Ecto neural progenitor cell (in vitro differentiated cells): ENCODE measurements at places on chromosomes 13 and 19.

DNA sequence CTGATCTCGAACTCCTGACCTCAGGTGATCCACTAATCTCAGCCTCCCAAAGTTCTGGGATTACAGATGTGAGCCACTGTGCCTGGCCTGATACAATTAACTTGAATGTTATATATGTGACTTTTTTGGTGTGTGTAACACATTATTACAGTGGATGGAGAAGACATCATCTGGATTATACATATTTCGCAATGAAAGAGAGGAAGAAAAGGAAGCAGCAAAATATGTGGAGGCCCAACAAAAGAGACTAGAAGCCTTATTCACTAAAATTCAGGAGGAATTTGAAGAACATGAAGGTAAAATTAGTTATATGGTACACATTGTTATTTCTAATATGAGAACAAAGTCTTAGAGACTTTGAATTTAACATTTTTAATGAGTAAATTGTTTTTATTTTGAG, 55.5 kb downstream of the BRCA2 start:
- DNase-seq: no peak

GRCh38 chr19:12935071-12935470, 1.6 kb upstream of the FARSA start:
- DNase-seq: no peak

DNA sequence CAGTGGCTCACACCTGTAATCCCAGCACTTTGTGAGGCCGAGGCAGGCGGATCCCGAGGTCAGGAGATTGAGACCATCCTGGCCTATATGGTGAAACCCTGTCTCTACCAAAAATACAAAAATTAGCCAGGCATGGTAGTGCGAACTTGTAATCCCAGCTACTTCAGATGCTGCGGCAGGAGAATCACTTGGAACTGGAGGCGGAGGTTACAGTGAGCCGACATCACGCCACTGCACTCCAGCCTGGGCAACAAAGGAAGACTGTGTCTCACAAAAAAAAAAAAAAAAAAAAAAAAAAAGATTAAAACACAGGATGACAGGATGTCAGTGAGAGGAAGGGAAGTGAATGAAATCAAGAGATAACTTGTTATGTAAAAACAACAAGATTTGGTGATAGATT, 1158.5 kb downstream of the PCDH9 start:
- DNase-seq: no peak

DNA sequence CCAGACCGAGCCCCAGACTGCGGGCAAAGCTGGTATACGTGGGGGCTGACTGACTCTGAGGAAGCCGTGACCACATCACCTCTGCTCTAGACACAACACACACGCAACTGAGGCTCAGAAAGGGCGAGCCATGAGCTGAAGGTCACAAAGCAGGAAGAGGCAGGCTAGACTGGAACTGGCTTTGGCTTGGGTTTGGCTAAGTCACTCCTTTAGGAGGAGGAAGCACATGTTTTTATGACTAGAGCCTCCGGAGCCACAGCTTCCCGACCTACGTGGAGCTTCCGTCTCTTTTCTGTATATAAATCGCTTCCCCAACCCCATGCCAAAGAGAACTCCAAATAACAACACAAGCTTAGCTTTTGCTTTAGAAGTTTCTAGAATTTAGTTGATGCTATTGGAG, 48.0 kb downstream of the RFX2 start:
- peak; percentile 37 for DNase-seq

GRCh38 chr19:46546194-46546896, 50.7 kb upstream of the PNMA8B start:
- peak; percentile 67 for DNase-seq

- no peak for DNase-seq
Observed at GRCh38 chr13:48946163-48946562, 29.5 kb upstream of the FNDC3A start.

GRCh38 chr19:55443824-55444480, 852 bp upstream of the SHISA7 start:
- DNase-seq: no peak

DNA sequence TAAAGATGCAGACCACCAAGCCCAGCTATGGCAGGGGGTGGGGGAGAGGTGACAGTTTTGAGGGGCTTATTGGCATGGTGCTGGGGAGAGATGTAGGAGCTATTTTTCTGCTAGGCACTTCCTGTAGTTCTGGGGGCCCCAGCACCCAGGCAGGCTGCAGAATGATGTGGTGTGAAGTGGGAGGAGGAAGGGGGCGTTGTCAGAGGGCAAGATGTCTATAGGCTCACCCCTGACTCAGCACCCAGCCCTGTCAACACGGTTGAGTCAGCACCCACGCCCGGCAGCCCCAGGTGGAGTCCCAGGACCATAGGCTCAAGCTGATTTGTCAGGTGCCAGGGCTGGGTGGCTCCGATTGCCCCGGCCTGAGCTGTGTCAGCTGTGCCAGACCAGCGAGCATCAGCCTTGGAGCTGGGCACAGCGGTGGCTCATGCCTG, 5.8 kb downstream of the KLF2 start:
- DNase-seq: no peak

DNA sequence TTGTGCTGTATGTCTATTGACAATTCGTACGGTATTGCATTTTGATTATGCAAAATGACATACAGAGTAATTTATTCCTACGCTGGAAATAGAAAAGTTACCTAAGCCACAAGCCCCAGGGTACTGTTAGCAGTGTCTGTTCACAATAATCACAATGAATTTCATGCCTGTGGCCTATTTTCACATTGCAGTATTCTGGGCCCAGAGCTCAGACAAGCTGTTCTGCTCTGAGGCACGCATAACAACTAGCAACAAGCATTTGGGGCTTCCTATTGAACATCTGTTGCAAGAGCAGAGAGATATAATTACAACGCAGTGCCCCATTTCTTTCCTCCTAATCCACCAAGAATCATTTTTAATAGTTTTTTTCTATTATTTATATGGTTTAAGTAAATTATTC, 158.9 kb upstream of the SGCG start:
- no peak for DNase-seq

DNA sequence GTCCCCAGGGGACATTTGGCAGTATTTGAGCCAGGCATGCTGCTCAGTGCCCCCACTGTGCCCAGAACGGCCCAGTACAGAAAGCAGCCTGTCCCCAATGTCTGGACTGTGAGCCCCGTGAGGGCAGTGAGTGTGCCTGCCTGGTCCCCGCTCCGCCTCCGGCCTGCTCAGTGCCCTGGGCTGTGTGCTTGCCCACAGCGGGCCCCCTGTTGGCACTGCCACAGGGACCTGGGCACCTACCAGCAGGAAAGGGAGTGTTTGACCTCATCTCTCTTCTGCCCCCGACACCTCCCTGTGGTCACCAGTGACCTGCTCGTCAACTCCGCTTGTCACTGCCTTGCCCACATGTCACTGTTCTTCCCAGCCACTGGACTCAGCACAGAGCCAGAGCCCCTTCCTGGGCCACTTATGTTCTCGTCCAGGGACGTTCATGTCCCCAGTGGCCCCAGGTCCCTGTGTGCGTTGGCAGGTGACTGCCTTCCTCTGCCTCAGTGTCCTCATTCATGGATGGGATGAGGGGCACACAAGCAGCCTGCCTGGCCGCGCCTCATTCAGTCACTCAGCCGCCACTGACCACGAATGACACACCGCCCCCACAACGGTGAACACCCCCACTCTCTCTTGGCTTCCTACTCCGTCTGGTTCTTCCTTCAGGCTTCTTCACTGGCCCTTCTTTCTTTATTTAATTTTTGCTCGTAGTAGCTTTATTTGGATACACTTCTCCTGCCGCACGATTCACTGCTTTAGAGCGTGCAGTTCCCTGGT, 2.8 kb downstream of the FZR1 start:
- DNase-seq: no peak

DNA sequence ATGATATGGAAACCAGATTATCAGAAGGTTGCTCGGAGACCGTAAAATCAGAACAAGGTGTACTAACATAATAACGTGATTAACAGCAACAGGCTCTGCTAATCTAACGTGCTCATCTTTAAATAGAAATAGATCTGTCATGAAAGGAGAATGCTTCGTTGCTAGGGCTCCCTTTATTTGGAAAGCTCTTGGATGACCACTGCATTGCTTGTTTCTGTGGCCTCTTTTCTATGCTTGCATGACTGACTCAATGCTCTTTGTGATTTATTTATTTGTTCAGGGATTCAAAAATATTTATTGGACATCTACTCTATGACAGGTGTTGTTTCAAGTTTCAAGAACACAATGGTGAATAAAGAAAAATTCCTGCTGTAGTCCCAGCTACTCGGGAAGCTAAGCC, 22.3 kb upstream of the ZDHHC20 start:
- no peak for DNase-seq

- no peak for DNase-seq
Observed at GRCh38 chr19:35725216-35725861, 7.5 kb downstream of the KMT2B start.

GRCh38 chr13:23758798-23759527, 130.2 kb downstream of the MIPEP start:
- DNase-seq: no peak

GRCh38 chr13:23644527-23645138, 74.4 kb downstream of the TNFRSF19 start:
- no peak for DNase-seq

GRCh38 chr13:110799246-110800236, 86.0 kb downstream of the ING1 start:
- DNase-seq: no peak

DNA sequence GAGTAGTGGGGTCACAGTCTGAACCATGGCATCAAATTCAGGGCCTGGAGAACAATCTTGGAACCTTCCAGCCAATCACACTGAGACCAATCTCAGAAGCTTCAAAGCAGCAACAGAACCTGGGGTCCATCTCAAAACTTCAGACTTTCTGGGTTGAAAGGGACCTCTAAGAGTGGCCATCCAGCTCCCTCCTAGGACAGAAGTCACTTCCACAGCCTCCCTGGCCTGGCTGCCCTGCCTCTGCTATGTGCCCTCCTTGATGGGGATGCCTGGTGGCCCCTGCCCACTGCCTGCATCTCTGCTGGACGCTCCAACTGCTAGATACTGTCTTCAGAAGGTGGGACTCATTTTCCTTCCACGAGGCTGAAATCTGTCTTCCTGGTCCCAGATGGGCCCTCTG, 1.8 kb downstream of the TLE2 start:
- DNase-seq: no peak

DNA sequence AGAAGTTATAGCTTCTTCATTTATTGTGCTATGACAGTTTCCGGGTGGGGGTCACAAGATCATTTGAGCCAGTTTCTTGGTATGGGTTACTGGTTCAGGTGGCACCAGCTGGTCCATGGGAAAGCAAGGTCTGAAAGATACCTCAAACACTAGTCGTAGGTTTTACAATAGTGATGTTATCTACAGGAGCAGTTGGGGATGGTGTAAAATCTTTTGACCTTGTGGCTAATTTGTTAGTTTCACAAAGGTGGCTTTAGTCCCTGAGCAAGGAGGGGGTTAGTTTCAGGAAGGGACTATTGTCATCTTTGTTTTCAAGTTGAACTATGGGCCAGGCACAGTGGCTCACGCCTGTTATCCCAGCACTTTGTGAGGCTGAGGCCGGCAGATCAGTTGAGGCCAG, 24.6 kb downstream of the CHST8 start:
- no peak for DNase-seq

- no peak for DNase-seq
Observed at GRCh38 chr13:61149331-61149730, 266.3 kb downstream of the PCDH20 start.

GRCh38 chr19:28497137-28497536, 715.8 kb downstream of the UQCRFS1 start:
- no peak for DNase-seq

DNA sequence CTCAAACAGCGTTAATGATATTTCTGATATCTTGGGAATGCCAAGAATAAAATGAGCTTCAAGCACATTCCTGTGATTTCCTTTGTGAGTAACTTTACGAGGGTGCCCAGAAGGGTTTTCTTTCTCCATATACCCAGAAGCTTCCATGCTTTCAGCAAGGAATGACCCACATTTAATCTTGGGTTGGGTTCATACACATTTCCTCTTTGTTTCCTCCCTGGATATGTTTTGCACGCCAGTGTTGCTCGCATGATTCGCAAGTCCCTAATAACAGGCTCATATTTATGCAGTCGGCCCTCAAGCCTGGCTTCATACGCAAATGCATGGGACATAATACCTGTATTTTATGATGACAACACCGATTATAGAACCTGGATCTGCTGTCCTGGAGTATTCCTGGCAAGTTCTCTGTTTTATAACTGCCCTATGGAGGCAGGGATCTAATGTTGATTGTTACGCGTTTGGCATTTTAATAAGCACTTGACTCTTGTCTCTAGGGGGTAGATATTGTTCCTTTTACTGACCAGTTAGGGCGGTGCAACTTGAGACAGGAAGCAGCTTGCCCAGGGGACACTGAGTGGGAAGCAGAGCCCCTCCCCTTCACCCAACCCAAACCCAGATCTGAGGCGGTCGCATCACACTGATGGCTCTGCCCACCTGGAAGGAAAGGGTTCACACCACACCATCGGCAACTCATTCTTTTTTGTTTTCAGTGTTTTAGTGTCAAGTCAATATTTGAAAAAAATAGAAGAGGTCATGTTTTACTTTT, 220.4 kb upstream of the SOX1 start:
- DNase-seq: no peak

DNA sequence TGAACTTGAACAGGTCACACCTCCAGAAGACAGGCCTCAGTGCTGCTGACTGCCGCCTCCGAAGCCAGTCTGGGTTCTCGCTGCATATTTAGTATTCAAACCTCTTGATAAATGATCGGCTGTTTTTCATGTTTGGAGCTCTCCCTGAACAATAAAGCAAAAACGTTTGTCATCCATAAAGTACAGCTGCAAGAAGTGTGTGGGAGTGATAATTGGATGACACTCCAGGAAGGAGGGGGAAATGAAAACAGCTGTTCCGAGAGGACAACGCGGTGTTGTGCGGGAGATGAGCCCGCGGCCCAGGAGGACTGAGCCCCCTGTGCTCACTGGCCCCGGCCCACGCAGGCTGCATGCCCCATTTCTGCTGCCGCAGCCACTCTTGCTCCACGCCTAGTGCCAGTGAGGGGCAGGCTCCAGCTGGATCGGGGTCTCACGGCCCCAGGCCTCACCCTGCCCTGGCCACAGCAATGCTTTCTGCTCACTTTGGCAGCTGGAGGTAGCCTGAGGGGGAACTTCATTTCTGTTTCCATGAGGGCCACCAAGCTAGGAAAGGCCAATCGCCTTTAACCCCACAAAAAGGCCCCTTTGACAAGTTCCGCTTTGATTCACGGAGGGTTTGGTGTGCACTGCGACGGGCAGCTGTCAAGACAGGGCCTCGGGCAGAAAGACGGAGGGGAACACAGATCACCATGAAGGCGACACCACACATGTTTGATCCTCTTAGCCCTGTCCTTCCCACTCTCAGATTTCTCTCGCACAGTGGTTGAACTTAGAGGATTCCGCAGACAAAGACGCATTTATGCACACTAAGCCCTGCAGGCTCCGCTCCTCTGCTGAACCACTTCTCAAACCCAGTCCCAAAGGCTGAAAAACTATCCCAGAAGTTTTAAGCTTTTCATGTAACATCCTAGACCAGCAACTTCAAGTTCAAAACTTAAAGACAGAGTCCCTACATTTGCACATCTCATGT, 537.6 kb downstream of the EFNB2 start:
- peak; percentile 68 for DNase-seq
